ENCODE measurements at places on chromosomes 4 and X.

DNA sequence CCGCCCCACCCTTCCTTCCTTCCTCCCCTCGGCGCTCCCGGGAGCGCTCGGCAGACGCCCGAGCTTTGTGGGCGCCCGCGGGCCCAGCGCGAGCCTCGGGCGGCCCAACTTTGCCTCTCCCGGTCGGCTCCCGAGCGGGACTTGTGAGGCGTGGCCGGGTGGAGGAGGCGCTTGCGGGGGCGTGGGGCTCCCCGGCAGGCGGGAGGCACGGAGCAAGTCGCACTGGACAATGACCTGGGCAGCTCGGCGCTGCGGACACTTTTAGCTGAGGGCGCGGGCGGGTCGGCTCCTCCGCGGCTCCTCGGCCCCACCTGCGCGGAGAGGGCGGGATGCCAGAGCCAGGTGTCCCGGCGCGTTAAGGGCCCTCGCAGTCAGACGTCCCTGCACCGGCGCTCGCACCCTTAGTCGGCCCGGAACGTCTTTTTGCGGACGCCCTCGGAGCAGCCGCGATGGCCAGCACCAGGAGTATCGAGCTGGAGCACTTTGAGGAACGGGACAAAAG is 385 bp downstream of the DCLK2 start:
- no peak for DNase-seq

GRCh38 chrX:151919610-151920009 is 6.9 kb downstream of the MAGEA4 start:
- DNase-seq: no peak

DNA sequence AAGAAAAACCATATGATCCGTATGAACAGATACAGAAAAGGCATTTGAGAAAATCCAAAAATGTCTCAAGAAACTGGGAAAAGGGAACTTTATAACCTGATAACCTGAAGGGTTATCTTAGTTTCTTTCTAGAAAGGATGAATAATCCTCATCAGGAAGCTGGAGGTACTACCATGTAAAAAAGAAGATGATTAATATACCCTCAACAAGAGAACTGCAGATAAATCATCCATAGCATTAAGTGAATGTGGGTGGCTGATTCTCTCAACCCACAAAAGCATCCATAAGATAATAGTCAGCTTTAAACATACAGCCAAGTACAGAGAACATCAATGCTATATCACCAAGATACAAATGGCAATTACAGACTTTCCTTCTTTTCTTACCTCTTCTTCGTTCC is 26.4 kb downstream of the ANAPC10 start:
- DNase-seq: no peak

GRCh38 chrX:130916636-130917422 is 13.8 kb upstream of the ENOX2 start:
- DNase-seq: peak; percentile 33

DNA sequence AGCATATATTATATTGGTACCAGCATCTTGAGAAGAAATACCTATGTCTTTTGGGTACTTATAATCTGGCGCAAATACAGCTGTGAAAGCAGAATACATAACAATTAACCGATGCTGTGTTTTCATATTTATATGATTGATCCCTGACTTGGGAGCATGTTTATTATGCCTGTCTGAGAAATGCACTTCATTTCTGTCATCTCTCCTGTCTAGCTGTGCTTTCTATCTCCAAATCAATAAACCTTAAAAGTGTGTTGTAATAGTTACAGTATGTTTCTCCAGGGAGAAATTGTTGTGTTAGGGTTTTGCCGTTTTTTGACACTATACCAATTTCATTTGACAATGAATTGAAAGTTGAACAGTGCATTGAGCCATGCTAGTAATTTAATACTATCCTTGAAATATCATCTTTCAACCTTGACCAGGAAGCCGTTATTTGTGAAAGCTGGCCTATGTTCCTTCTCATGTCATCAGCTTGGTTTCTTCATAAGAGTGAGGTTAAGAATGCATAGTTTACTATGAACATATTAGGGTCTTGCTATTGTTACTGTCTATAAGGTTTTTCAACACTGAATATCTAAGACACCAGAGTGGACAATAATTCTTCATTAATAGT is 206.2 kb upstream of the PCDH18 start:
- no peak for DNase-seq

- peak; percentile 90 for DNase-seq
Measured at GRCh38 chr4:10116569-10117358, at the start of gene WDR1. Gene WDR1, minus strand, starts transcription at chr4:10116799. Its CDS starts 133 bp downstream, at chr4:10116666.

GRCh38 chr4:107034091-107034995 is 1.8 kb downstream of the DKK2 start:
- no peak for DNase-seq

- no peak for DNase-seq
Measured at GRCh38 chr4:124132161-124132560, 580.4 kb downstream of the ANKRD50 start.

GRCh38 chr4:186684889-186685309 is 38.8 kb downstream of the FAT1 start:
- DNase-seq: no peak

GRCh38 chrX:66021765-66022631 is 17.9 kb downstream of the VSIG4 start:
- no peak for DNase-seq

GRCh38 chr4:328729-329128 is 8.9 kb upstream of the ZNF141 start:
- no peak for DNase-seq

DNA sequence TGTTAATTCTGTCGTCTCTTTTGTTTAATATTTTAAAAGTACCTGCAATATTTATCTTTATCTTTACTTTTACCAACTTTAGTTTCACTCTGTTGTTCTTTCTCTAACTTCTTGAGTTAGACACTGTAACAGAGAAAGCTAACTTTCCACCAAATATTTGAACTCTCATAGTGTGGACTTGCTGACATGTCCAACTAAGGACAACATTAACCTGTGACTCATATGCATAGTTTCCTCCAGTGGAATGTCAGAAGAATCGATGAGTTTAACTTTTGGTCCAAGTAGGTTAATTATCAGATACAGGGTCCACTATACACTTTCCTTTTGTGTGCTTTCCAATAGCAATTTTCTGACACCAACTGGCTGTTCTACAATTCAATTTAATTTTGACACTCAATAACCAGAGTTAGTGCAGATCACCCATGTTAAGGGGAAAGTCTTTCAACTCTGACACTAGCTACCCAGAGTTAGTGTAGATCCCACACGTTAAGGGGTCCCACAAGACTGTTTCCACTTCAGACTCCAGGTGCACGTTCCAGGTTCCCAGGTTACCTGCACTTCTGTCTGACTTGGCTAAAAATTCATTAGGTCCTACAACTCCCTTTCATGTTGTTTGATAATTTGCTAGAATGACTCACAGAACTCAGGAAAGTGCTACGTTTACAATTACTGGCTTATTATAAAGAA is 559.0 kb upstream of the AMOT start:
- no peak for DNase-seq

Data from activated CD4-positive, alpha-beta T cell treated with anti-CD3 and anti-CD28 coated beads for 4 hours (primary cell).